AML-193 (cell line): ENCODE measurements at places on chromosomes 6 and 20.

DNA sequence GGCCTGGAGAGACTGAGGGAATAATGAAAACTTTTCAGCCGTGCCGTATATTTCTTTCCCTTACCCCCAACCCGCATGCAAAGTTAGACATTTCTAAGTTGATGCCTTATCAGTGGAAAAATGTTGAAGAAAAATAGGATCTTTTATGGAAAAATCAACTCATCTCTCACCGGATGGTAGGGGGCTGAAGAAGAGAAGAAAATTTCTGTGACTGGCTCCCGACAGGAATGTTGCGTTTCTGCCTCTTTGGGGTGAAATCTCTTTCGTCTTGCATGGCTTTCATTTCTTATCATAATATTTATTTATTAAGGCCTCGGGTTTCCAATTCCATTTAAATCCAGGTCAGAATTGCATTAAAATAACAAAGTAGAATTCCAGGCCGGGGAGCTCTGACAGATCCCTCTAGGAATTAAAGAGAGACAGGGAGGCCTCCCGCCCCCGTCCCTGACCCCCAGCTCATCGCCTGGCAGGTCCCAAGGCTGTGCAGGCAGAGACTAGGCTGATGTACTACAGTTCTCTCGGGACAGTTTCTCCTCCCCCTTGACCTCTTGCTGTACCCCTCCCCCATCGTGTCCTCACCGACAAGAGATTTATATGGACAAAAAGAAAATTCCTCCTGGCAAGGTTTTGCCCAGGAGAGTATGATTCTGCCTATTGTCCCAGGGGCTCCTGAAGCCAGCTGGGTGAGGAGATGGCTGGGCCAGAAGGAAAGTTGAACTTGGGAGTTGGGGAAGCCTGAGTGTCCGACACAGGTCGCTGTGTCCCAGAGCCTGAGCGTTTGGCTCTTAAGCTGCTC is 1.3 kb downstream of the SCUBE3 start:
- no peak for DNase-seq

GRCh38 chr6:128731249-128732165 is 151.4 kb upstream of the LAMA2 start:
- peak; percentile 23 for DNase-seq

- no peak for DNase-seq
Observed at GRCh38 chr20:38737887-38738286, 10.4 kb upstream of the ACTR5 start.

GRCh38 chr20:50323209-50323608 is 132.6 kb downstream of the CEBPB start:
- DNase-seq = no peak

- no peak for DNase-seq
Observed at GRCh38 chr20:4190792-4191519, 175.6 kb upstream of the RNF24 start.

DNA sequence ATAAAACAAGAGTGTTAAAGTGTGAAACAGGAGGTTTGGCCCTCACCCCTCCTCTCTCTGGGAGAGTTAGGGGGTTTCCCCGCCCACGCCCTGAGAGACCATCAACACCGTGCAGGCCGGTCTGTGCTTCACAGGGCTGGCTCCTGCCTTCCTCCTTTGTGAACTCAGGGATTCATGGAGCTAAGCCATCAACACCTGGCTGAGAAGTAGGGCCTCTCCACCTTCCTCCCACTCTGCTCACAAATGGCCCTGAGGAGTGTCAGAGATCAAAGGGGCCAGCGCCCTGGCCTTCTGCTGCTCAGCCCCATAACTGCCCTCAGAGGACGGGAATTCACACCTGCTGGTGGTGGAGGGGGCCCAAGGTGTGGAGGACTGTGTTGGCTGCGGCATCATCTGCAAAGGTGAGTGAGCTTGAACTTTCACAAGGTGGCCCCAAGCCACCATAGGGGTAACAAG is 88.6 kb downstream of the PSMB1 start:
- no peak for DNase-seq

GRCh38 chr6:156009656-156010055 is 554.0 kb upstream of the NOX3 start:
- DNase-seq = no peak

DNA sequence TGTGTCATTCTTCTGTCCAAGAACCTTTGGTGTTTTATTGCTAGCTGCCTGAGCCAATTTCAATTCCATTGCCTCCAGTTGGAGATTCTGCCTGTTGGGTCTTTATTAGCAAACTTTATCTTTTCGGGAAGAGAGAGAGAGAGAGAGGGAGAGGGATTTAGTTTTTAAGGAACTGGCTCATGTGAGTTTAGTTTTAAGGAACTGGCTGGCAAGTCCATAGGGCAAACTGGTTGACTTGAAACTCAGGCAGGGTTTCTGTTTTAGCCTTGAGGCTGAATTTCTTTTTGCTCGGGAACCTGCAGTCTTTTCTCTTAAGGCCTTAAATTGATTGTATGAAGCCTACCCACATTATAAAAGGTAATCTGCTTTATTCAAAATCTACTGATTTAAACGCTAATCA is 23.0 kb downstream of the BCKDHB start:
- no peak for DNase-seq

- no peak for DNase-seq
Observed at GRCh38 chr20:51440589-51440988, 101.9 kb downstream of the NFATC2 start.

DNA sequence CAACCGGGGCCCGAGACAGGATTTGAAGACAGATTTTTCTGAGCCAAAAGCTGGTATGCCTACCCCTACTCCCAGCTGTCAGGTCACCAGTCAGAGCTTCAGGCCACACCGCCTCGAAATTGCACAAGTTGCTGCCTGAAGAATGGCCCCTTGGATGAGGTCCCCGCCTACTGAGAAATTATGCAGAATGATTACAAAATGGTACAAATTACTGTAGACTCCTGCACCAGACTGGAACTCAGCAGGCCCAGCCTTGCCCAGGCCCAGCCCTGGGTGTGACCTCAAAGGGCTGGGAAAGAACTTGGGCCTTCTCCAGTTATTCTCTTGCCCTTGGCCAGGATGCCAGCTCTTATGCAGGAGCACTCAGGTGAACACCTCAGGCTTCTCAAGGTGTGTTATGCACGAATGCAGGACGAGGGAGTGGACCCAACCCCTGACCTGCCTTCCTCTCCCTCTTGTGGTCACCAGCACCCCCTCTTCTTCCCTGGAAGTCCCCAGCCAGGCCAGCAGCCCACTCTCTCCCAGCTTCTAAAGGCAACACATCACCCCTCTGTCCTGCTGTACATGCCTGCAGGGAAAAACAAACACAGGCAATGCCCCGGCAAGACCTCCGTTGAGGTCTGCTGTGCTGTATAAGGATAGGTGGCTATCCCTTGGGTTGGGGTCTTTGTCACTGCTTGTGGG is 88.7 kb upstream of the NAA20 start:
- DNase-seq = no peak

GRCh38 chr6:8578006-8578405 is 142.7 kb upstream of the SLC35B3 start:
- no peak for DNase-seq
